ENCODE measurements at places on chromosomes 12 and 14.

- DNase-seq = no peak
Observed at GRCh38 chr12:76539727-76540126, 19.8 kb downstream of the OSBPL8 start.

GRCh38 chr12:115386946-115387345 lies 703.0 kb upstream of the TBX3 start:
- no peak for DNase-seq

- no peak for DNase-seq
Observed at GRCh38 chr12:32179011-32179395, 72.4 kb downstream of the BICD1 start.

DNA sequence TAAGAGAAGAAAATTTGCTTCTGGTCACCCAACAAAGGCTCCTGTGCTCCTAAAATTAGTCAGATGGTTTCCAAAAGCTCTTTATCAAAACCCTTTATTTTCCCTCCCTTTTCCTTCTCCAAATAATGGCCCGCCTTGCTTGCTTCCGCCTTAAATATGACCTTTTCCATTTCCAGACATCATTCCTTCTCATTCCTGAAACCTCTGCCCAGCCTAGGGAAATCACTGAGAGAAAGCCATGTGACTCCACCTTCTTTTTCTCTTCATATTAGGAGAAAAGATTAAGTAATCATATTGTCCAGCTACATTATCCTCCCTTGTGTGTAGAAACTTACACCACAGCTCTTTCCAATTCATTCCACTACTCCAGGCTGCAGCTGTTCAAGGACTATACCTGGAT lies 75.7 kb upstream of the GPHB5 start:
- DNase-seq = no peak

GRCh38 chr12:4242595-4242994 lies 31.0 kb upstream of the CCND2 start:
- no peak for DNase-seq

GRCh38 chr12:112380663-112381405 lies 1.4 kb downstream of the HECTD4 start:
- no peak for DNase-seq

GRCh38 chr12:71748081-71748850 lies 6.4 kb upstream of the RAB21 start:
- no peak for DNase-seq

DNA sequence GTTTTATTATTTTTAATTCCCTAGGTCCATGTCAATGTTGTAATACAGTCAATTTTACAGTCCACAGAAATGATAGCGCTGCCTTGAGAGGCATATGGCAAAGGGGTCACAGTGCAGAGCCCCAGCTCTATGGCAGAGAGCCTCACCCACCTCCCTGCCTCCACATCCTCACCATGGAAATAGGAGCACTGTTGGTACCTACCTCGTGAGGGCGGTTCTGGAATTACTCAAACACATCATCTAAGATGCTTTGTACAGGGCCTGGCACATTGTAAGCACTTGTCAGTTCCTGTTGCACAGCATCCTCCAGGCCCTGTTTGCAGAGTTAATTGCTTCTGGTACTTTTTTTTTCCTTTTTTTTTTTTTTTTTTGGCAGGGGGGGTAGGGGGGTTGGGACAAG lies 4.1 kb upstream of the AKAP5 start:
- DNase-seq = no peak

DNA sequence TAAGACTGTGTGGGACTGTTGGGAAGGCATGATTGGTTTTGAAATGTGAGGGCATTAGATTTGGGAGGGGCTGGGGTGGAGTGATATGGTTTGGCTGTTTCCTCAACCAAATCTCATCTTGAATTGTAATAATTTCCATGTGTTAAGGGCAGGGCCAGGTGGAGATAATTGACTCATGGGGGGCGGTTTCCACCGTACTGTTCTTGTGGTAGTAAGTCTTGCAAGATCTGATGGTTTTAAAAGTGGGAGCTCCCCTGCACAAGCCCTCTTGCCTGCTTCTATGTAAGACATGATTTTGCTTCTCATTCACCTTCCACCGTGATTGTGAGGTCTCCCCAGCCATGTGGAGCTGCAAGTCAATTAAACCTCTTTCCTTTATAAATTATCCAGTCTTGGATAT lies 76.6 kb upstream of the PPFIA2 start:
- DNase-seq = peak; percentile 39

DNA sequence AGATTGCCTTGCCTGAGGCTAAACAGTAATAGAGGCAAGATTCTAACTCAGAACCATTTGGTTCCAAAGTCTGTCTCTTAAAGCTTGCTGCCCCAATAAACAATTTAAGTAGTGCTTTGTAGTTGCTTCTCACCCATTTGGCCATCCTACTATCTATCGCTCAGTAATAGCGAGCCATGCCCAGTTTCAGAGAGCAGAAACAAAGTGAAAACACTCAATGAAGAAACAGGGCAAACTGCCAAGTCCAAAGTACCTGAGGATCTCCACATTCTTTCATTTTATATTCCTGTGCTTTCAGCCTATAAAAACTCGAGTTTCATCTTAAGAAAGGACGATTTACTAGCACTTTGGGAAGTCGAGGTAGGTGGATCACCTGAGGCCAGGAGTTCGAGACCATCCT lies 103.3 kb upstream of the BBS10 start:
- no peak for DNase-seq

DNA sequence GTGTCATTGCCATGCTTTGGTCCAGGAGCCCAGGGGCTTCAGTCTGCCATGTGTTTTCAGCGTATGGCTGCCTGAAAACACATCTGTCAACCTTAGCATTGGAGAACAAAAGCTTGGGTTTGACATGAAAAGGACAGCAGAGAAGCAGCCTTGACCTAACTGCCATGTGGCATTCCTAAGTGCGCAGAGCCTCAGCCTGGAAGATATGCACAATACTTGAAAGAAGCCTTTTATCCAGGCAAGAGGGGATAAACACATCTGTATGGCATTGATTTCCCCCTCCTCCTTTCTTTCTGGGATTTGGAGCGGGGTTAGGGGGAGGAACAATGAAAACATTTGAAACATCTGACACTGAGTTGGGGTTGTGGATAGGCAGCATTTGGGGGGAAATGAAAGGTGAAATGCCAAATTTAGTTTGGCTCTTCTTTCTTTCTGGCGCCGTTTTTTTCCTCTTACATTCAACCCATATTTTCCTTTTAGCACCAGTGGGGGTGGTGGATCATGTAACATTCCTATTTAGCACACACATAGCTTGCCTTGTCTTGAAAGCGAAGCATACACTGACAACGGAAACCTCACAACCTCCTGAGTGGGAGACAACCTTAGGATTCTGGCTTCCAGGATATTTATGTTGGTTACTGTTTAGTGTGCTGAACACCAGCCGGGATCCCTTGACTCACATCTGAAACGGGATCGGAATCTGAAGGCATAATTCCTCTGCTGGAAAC lies 177.0 kb downstream of the C12orf75 start:
- no peak for DNase-seq

DNA sequence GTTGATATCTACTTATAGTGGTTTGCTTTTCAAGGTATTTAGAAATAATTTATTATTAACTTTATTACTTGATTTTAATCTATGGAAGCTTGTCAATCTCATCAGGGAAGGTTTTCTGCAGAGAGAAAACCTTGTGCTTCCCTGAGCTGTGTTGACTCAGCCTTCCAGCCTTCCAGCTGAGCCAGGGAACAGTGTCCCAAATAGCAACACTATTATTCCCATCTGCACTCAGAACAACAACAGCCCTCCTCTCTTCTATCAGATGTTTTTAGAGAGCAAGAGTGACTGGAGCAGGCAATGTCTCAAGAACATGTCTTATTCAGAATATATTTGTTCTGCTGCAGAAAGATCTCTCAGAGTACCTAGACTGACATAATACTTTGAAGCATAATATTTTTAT lies 389.9 kb upstream of the GARIN6 start:
- no peak for DNase-seq

GRCh38 chr14:85487215-85487614 lies 42.7 kb upstream of the FLRT2 start:
- no peak for DNase-seq

DNA sequence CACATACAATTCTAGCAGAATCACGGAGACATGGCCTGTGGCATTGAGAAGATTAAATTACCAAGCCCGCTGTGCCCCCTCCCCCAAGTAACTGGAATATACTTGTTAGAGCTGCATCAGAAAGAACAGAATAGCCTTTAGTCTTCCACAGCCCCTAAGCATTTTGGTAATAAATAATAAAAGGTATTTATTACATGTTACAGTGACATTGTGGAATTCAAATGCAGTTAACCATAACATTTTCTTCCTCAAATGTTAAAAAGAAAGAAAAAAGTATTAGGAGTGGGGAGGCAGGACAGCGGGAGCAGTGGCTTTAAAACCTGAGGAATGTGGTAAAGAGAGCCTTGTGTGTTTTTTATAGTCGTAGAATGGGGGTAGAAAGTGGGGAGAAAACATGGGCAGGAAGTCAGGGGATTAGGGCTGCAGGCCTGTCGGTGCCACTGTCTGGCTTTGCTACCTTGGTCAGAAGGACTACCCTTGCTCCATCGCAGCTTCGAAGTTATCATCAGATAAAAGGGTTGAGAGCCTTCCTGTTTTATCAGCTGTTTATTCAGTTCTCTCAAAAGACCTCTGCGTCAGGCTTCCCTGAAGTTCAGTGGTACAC lies 255.9 kb downstream of the MSRB3 start:
- DNase-seq = no peak

DNA sequence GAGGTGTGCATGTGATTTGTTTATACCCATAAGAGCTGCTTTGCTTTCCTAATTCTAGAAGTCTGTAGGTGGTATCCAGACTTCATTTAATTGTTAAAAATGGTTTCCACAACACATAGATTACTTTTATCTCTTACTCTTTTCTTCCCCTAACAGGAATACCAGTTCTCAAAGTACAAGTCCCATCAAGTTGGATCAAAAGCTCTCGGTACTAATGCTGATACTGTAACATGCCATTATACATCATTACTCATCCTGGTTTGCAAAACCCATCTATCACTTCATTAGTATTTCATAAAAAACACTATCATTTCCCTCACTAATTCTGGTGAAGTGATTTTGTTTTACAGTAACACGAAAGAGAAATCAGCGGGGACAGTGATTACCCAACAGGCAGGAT lies 94.3 kb downstream of the PPP2R5E start:
- no peak for DNase-seq

GRCh38 chr14:32399920-32400319 lies 70.8 kb downstream of the AKAP6 start:
- no peak for DNase-seq

- no peak for DNase-seq
Observed at GRCh38 chr12:111557271-111558106, 41.6 kb downstream of the ATXN2 start.

GRCh38 chr12:111840807-111841206 lies 1.2 kb upstream of the MAPKAPK5 start:
- no peak for DNase-seq

DNA sequence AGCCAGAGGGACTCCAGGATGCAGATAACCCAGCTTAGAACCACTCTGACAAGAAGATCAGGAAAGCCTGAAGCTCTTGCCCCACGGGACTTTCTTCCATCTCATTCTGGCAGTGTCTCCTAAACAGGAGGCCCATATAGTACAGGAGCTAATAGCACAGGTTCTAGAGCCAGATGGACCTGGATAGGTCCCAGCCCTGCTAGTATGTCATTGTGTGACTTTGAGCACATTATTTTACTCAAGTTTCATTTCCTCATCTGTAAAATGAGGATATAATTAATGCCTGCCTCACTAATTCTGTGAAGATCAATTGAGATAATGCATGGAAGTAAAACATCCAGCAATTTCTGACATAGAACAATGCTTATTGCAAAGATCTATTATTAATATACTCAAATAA lies 66.5 kb upstream of the GZMB start:
- DNase-seq = no peak

- DNase-seq = peak; percentile 84
Observed at GRCh38 chr12:7129872-7130691, at the start of gene CLSTN3. TSS of gene CLSTN3 (plus strand) at chr12:7130371. CDS start at chr12:7130649, 278 bp downstream.

- DNase-seq = no peak
Observed at GRCh38 chr14:105146976-105147635, 21.5 kb downstream of the JAG2 start.

GRCh38 chr12:13093191-13093847 lies 10.1 kb downstream of the GSG1 start:
- no peak for DNase-seq

DNA sequence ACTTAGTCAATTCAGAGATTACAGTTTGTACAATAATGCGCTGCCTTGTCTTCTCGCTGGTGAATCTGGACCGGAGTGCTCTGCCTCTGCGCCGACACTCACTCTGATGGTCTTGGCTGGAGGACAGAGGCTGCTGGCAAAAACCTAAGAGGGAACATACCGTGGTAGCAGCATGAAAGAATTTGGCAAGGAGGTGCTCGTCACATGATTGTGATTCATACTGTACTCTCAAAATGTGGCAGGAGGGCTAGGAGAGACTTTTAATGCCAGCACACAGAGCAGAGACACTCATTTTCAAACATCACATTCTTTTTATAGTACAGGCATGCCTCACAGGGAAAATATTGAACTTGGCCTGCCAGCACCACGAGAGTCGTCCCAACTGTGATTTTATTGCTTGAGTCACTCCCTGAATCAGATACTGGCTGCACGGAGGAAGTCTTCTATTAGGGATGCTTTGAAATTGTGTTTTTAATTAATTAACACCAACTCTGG lies 67.8 kb downstream of the HMGA2 start:
- DNase-seq = no peak

GRCh38 chr14:23702656-23703426 lies 66.7 kb downstream of the DHRS2 start:
- no peak for DNase-seq

GRCh38 chr12:56162468-56163290 lies 4.5 kb downstream of the MYL6 start:
- no peak for DNase-seq

GRCh38 chr12:111556676-111557075 lies 42.4 kb downstream of the ATXN2 start:
- DNase-seq = no peak

DNA sequence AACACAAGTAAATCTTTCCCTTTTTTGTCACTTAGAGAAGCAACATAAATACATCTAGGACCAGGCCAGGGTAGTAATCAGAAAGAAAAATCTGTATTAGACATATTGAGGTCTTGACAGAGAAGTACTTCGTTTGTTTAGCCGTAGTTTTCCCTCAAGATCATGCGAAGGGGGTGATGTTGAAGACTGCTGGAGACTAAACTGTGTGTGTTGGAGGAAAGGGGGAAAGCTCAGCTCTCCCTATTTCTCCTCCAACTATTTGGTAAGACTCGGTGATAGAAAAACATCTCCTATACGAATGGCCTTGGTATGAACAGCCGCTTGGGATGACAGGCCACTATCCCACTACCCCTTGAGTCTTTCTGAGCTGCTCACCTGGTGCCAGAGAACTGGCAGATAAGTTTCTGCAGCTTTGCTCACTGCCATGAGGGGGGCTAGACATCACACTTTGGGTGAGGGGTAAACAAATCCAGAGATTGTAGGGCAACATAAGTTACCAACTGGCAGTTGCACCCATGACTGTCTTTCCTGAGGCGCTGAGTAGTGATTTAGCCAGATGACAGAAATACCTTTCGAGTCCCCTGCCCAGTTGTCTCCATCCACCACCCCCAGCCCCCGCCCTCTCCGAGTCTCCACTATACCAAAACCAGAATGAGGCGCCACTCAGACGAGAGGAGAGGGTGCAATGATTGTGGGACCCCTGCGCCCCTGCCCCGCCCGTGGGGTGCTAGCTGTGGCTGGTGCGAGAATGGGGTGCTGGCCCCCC lies 685 bp downstream of the VAMP1 start:
- DNase-seq = no peak
